GF-D8 (cell line): ENCODE measurements at places on chromosomes 2 and 18.

DNA sequence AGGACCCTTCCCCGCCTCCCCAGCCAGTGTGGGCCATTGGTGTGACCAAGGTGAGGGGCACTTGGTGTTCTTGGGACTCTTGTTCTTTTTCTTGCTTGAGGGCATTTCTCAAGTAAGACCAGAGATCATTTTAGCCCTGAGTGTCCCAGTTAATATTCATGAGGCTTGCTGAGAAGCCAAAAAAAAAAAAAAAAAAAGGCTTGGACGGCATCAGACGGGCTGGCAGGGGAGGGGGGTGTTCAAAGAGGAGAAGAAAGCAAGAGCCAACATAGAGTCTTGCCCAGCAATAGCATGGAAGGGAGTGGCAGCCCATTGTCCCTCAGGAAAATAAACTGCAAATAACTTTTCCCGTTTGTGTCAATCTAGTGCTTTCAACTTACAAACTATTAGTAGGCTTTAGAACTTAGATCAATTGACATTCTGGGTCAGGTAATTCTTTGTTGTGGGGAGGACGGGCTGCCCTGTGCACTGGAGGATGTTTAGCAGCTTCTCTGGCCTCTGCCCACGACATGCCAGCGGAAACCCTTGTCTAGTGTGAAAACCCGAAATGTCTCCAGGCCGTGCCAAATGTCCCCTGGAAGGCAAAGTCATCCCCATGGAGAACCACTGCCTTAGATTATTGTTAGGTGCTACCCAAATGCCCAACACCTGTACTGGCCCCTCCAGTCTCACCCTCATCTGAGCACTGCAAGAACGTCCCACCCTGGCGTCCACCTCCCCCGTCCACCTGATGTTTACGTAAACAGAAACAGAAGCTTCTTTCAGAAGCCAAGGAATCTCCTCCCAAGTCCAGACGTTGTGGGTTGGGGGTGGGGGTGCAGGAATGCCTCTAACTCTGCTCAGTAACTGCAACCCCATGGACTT is 163.4 kb downstream of the BCL2 start:
- no peak for DNase-seq

GRCh38 chr2:58512878-58513277 is 271.8 kb upstream of the FANCL start:
- no peak for DNase-seq

DNA sequence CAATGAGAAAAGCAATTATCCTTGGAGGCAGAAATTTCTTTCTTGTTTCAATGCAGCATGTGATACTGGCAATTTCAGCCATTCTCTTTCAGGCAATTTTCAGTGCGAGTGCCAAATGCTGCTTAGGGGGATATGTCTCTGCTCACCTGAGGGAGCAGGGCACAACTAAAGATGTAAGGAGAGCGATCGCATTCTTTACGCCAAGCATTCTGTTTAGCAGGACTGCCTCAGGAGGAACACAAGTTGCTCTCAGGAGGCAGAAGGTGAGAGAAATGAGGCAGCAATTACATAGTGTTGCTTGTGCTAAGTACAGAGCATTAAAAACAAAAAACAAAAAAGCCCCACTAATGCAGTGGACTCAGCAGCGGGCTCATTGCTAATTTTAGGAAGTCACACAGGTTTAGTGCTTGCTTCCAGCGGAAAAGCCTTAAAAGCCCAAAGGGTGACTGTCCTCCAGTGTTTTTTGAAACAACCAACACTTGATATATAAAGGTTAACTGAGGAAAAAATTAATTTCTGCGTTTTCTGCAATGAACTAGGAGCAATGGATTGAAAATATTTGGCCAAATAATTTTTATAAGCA is 116.9 kb downstream of the METTL8 start:
- DNase-seq = no peak

GRCh38 chr2:240245706-240246105 is 105.2 kb upstream of the OTOS start:
- DNase-seq = no peak

- no peak for DNase-seq
These were observed 157.6 kb upstream of the NRP2 start for GRCh38 chr2:205524656-205525055.

DNA sequence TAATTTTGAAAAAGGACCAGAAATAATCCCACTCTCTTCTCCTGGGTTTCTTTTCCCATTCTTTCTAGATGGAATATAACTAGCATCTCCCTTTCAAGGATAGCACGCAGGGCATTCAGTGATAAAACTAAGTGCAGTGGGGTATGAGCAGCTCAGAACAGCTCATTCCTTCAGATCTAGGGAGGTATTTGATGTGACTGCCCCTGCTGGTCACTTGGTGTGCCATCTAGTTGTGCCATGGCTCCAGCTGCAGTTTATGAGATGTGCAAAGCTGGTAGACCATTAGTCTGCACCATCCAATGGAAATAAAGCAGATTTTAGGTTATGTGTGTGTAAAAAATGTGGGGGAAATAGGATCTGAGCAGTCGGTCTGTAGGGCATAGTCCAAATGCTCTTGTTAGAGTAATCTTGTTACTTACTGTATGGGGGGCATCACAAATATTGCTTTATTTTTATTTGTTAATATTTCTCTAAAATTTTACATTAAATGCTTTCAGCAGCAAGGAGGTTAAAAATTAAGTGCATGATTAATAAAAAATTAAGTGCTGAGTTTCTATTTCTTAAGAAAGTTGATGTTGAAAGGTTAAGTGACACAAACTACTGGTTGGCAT is 38.9 kb downstream of the CTAGE1 start:
- no peak for DNase-seq

DNA sequence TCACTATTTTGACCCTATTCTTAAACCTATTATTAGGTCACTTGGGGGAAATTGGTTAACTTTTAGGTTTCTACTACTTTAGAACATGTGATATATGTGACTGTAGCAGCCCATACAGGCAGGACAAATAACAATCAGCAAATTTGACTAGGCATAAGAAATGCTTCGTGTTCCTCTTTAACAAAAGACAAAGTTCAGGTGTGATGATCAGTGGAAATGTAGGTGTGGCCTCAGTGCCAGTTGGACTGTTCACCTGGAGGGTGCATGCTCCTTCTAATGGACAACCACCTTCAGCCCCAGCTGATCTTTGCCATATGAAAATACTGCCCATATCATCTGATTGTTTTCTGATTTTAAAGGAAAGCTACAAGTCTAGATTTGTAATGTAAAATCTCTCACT is 6.4 kb downstream of the PDK1 start:
- DNase-seq = no peak

DNA sequence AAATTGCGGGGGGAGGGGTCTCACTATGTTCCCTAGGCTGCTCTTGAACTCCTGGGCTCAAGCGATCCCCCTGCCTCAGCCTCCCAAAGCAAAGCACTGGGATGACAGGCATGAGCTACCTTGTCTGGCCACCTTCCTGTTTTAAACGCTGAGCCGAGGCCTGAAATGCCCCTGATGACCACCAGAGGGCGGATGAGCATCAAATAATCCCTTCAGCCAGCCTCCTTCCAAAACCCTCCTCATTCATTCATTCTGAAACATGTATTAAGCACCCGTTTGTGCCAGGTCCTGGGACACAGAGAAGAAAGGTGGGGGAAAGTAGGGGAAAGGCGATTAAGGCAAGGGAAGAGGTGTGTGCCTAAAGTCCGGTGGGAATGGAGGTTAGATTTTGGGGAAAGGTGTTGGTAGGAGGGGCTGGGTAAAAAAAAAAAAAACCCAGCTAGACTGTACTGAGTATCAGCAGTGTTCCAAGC is 30.7 kb upstream of the PTMA start:
- peak; percentile 51 for DNase-seq

GRCh38 chr2:196073521-196073920 is 4.9 kb upstream of the DNAH7 start:
- DNase-seq = no peak

- DNase-seq = peak; percentile 12
These were observed 2.0 kb downstream of the IDH1 start for GRCh38 chr2:208252716-208253492.

GRCh38 chr2:65076345-65076710 is 20.1 kb downstream of the CEP68 start:
- no peak for DNase-seq

DNA sequence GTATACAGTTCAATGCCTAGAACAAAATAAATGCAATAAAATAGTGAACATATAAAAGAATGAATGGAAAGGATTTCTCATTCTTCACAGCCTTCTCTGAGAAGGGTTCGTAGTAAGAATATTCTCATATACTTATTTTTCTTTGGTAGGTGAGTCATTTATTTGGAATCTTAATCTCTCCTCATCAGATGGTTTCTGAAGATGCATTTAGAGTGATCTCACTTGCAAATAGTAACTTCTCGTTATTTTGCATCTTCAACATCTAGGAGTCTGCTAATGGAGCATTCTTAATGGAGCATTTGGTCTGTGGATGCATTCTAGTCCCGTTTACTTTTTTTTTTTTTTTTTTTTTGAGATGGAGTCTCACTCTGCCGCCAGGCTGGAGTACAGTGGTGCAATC is 3.9 kb downstream of the UBXN4 start:
- no peak for DNase-seq

DNA sequence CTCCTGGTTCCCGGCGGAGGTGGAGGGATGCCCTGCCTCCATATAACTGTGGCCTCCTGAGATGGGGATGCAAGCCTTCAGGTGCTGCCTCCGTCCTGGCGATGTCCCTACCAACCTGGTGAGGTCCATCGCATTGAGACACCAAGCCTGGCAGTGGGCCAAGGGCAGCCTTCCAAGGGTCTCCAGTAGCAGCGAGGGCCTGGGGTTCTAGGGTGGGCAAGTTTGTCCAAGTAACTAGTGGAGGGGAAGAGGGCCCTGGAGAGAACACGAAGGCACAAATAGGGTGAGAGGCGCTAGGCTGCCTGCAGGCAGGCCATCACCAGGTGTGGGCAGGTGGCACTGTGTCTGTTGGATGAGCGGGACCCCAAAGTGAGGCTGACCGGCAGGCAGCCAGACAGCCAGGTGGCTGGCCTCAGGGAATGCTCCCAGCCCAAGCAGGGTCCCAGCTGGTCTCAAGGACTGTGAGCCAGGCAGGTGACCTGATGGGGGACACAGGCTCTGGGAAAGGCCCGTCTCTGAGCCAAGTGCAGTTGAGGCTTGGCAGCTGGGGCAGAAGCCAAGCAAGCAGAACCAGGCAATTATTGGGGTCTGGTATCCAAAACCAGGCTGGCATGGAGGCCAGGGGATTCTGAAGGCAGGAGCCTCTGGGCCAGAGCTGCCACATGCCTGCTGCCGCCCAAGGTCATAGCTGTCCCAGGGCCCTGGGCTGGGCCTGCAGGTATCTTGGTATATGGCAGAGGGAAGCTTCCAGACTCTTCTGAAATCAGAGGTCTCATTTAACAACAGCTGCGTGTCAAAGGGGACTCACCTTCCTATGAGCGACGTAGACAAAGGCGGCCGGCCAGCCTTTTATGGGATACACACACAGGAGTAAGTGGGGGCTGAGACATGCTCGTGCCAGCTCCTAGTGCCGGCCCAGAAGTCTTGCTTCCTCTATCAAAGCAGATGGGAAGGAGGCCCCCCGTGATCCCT is 23.4 kb downstream of the RAMP1 start:
- DNase-seq = no peak

DNA sequence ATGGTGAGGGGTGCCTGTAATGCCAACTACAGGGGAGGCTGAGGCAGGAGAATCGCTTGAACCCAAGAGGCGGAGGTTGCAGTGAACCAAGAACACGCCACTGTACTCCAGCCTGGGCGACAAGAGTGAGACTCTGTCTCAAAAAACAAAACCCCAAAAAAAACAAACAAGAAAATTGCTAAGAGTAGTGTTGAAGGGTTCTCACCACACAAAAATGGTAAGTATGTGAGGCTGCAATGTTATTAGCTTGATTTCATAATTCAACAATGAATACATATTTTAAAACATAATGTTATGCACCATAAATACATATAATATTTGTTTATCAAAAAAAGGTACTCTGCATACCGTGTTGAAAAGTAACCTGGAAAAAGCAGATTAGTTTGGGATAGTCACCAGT is 45.8 kb downstream of the PSMG2 start:
- no peak for DNase-seq

- no peak for DNase-seq
These were observed 305.9 kb upstream of the TMEFF2 start for GRCh38 chr2:192500550-192501200.

- no peak for DNase-seq
These were observed 51.7 kb upstream of the DAPL1 start for GRCh38 chr2:158743466-158743865.

DNA sequence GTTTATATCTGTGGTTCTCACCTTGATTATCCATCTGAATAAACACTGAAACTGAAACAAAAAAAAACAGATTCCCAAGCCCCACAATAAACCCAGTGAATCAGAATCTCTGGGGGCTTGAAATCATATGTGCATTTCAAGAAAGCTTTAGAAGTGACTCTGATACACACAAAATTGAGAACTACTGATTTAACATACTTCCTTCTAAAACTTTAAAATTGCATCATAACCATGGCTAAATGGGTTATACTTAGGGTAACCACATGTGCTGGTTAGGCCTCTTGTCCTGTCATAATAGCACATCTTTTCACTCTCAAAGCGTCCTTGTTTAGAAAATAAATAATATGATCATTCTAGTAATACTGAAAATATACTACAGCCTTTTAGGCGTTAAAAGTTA is 100.9 kb downstream of the ATAD2B start:
- DNase-seq = no peak

DNA sequence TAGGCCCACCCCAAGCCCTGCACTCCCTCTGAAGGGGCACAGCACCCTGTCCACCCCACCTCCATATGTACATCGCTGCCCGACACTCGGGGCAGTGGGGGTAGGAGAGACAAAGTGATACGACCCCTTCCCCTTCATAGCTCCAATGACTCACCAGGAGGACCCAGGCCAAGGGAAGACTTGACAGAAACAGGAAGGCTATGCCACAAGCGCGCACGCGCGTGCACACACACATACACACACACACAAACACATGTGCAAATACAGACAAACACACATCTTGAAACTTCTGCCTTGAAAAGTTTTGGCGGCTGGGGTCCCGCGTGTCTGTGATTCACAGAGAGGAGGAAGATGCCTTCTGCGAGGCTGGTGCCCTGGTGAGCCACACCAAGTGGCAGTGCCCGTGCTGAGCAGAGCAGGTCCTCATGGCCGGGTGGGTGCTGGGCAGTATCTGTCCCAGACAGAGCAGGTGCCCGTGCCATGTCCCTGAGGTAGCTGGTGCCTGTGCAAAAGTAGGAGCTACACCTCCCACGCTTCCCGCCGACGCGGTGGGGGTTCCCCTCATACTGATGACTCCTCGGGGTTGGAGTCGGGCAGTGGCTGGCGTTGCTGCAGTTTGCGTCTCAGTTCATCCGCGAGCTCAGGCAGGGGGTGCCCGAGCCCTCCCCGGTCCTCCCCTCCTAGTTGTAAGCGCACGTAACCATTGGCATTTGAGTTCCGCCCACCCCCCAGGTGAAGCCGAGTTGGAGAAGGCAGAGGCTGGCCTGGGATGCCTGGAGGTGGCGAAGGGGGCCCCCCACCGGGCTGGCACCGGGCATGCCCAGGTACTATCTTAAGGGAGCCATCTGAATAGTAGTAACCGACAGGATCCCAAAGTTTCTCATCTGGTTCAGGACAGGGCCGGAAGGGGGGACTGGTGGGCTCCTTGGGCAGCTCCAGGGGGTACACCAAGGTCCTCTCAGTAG is 2.5 kb upstream of the ANKRD39 start:
- no peak for DNase-seq
